NCI-H1930 (cell line): ENCODE measurements at places on chromosomes 2 and 18.

DNA sequence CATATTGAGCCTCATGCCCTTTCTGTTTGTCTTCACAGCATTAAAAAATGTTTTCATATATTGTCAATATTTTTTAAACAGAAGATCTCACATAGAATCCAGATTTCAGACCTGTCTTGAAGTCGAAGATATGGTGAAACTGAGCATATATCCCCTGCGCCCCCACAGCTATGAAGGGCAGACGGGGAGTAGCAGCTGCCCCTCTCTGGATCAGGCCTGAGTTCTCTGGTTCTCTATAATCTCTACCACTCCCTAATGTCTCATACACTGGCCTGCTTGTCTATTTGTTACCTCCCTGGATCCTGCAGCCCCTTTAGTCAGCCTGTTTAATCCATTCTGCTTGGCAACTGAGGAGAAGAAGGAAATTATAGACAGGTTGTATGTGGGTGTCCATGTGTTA, 122.4 kb downstream of the LNPK start:
- DNase-seq: no peak

DNA sequence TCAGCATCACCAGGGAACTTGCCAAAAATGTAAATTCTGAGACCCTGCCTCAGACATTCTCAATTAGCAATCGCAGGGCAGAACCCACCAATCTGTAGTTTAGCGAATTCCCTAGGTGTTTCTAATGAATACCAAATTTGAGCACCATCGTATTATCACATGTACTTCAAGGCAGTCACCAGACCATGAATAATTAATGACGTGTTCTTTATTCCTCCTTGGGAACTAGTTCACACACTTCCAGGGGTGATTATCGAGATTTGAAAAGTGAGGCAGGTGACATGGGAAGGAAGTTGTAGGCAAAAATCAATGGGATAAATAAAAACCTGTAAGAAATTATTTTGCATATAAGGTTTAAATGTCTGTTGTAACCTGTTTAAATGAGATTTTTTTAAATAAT, 102.5 kb upstream of the CRIM1 start:
- DNase-seq: no peak

DNA sequence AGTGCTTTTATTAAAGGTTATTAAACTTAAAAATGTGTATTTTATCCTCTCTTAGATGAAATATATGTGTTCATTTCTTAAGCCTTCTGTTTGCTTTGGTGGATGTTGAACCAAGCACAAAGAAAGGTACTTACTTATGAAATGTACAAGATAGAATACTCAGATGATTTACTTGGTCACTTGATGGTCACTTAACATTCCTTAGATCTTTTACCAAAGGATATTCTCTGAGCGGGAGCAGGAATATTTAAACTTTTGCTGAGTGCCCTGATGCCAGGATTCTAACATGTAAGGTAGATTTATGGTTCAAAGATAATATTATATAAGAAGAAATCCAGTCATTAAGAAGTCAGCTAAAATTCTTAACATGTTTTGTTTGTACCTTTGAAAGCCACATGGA, 193.5 kb upstream of the ZEB2 start:
- no peak for DNase-seq

DNA sequence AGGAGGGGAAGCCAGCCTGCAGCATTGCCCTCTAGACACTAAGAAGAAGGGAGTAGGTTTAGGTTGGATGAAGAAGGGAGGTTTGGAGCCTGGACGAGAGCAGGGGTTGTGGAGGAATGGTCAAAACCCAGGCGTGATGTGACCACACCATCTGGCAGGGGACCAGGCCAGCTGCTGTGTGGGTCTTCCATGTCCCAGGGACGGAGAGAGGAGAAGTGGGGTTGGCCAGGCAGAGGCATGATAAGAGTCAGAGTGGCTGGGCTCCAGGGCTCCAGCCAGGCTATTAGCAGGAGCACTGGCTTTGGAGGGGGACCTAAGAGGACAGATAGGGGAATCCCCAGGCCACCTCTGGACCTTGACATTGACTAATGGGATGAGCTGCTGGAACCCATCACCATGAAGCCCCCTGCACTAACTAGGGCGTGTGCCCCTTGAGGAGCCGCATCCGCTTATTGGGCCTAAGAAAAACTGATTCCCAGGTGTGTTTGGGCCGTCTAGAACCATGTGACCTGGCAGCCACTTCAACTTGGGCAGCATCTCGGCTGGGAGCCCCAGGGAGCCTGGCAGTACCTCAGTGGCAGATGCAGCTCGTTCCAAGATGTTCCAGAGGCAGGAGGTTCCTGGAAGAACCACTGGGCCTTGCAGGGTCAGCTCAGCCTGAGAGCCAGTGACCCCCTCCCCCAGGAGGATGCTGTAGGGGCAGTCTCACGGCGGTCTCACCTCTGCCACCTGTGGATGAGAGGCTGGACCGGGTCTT, 235.1 kb downstream of the AGAP1 start:
- no peak for DNase-seq

DNA sequence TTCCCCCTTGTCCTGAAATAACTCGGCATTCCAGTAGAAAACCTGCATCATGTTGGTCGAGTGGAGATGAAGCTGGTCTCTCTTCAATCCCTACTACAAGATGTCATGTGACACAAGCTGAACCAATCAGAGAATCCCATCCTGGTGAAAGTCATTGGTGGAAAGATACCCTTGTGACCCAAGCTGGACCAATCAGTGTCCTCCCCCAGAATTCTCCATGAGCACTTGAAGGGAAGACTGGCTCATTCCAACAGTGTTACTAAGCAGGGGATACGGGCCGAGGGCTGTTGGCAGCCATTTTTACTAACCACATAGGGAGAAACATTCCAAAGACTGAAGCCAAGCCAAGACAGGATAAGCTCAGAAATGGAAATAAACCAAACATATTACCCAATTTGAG, 298.3 kb downstream of the ICOS start:
- no peak for DNase-seq

DNA sequence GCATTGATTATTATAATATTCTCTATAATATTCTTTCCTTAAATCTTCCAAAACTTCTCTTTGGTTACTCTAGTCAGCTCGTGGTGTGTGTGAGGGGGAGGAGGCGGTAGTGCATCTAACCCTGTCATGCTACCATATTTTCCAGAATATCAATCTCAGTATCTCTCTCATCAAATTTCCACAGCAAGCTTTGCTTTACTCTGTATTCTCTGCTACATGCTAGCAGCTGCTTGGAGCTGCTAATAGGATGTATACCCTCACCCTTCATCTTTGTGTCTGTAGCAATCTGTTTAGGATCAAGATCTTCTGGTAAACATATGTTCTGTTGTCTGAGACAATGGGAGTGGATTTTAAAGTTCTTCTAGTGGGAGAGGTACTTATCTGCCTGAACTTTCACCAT, 303.8 kb upstream of the KLHL14 start:
- DNase-seq: no peak

DNA sequence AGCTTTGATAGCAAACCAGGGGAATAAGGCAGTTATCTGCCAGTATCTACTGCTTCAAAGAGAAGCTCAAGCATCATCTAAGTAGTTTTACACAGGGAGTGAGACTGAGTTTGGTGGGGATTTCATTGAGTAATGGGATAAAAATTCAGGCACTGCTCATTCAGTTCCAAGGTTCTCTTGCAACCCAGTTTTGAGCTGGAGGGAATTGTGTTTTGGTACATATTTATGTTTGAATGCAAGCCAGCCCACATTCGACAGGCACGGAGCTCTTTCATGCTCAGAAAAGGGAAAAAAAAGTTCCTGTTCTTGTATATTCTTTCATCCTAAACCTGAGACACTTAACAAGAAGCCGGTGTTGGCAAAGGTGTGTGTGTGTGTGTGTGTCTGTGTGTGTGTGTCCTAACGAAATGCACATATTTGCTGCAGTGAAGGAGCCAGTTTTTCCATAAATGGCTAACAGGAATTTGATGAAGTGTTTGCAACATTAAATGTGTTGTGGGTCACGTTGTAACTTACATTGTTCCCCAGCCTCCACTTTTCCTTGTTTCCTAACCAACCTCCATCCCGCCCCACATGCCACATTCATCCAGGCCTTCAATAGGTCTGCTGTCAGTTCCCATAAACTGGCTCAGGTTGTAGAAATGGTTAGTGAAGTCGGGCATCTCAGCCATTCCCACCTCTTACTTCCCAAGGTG, 311.1 kb downstream of the TXNL1 start:
- no peak for DNase-seq

GRCh38 chr2:16037808-16038457, 97.6 kb downstream of the MYCN start:
- DNase-seq: no peak

- no peak for DNase-seq
These were observed 79.1 kb downstream of the DYM start for GRCh38 chr18:49381267-49381845.

GRCh38 chr18:45962461-45962860, 4.7 kb downstream of the EPG5 start:
- no peak for DNase-seq

- DNase-seq: no peak
These were observed 646.5 kb downstream of the SATB2 start for GRCh38 chr2:198811198-198811597.

DNA sequence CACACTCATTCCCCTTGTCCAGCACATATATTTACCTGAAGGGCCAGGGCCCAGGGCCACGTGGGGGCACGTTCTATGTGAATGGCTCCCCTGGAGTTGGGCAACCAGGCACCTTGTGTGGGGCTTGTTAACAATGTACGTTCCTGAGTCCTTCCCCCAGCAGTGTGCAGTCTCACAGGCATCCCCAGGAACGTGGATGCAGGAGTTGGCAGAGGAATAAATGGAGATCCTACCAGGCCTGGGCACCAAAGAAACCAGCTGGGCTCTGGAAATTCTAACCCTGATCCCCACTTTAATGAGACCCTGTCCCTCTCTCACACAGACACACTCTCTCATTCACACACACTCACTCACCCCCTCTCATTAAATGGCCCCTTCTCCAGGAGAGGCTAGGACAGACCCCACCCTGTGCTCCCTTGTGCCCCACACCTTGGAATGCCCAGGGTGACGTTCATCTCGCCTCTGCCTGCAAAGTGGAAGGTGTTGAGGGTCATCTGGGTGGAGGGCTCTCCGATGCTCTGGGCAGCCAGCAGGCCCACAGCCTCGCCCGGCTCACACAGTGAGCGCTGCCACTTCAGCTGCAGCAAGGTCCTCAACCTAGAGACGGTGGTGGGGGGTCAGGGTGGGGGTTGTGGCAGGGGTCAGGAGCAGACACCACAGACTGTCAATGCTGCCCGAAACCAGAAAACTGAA, 65.6 kb downstream of the POLR1A start:
- no peak for DNase-seq

DNA sequence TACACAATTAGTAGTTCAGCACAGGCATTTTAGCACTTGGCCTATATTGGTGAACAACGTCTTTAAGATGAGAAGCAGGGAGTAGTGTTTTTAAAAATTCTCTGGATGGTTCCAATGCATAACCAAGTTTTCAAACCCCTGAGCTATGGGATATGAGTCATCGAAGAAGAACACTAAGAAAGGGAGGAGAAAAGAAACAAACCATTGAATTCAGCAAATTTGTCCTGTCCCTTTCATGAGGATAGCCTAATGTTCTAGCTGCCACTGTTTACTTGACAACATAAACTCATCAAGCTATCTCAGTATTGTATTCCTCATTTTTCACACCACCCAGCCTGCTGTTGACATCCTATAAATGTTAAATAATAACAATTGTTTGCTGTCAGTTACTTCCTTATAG, 158.0 kb downstream of the BARD1 start:
- no peak for DNase-seq

DNA sequence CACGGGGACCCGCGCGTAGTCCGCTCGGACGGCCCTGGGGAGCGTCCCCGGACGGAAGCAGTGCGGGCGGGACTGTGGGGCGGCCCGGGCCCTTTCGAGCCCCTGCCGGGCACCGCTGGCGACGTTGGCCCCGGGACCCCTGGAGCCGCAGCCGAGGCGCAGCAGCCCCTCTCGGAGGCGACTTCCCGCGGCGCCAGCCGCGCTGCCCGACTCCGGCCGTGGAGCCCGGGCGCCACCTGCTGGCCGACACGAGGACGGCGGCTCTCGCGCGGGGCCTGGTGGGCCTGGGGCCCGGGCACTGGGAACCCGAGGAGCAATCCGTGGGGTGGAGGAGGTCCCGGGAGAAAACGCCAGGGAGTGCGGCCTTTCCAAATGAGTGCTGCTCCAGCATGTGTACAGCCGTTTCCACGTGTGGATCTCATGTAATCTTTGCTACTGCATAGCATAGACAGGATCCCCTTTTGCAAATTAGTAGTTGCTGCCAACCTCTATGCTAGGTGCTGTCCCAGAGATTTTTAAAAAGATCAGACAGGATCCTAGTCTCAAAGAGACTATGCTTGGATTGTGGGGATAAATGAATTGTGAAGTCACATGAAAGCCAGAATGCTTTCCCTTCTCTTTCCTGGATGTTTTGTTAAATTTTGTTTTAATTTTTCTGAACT, 4.0 kb downstream of the ID2 start:
- DNase-seq: peak; percentile 72

DNA sequence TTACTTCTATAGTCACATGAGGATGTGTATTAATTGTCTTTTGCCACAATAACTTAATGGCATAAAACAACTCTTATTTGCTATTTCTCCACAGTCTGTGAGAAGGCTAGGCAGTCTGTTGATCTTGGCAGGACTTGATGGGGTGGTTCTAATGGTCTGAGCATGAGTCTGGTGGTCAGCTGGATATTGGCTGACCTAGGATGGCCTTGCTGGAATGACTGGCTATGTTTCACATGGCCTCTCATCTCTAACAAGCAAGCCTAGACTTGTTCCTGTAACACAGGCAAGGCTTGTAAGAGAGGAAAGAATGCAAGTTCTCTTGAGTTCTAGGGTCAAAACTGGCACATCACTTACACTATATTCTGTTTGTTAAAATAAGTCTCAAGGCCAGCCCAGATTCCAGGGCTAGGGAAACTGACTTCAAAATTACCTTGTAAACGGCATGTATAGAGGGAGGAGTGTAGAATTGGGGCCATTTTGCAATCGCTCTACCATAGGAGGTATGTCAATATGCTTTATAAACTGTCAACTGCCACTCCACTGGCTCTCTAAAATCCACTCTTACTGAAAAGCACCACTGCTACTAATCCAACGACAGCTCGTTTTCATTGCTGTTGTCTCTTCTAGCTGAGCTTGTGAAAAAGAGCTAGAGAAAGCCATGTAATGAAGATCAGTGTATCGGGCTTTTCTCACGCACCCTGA, 325.0 kb upstream of the PKDCC start:
- no peak for DNase-seq

DNA sequence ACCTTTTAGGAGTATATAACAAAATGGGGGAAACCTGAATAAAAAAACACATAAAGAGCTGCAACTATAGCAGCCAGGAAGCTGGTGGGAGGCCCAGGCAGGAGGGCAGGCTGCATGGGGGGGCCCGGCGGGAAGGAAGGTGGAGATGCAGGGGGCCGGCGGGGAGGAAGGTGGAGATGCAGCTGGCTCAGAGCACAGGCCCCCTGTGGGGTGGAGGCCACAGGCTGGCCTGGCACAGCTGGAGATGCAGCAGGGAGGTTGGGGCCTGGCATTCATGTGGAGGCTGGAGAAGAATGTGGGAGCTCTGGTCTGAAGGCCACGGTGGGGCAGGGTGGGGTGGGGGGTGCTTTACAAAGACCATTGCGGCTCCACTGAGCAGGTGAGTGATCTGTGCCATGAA, 31.4 kb downstream of the FAM228A start:
- no peak for DNase-seq
